ENCODE measurements at places on chromosomes 1 and 21. TPM values are rescaled to one million over a fixed set of nuclear protein-coding genes. Genes with fewer than 3 reads are reported as not detected.

The EEIG2 gene
- polyA plus RNA-seq = 4.9 TPM

The SLC1A7 gene
- 0.03 TPM for polyA plus RNA-seq

The SYPL2 gene
- 0.05 TPM for polyA plus RNA-seq

The RGS18 gene
- polyA plus RNA-seq = not detected

The TNFAIP8L2 gene
- not detected for polyA plus RNA-seq

The BCAR3 gene
- 35.8 TPM for polyA plus RNA-seq

The SLC6A9 gene
- 17.7 TPM for polyA plus RNA-seq

The CCDC27 gene
- polyA plus RNA-seq = not detected

The C8B gene
- polyA plus RNA-seq = not detected

The TRABD2B gene
- 0.29 TPM for polyA plus RNA-seq

The PTGFR gene
- not detected for polyA plus RNA-seq

The RPE65 gene
- polyA plus RNA-seq = not detected

The CA6 gene
- polyA plus RNA-seq = not detected

The ARHGEF16 gene
- 3.0 TPM for polyA plus RNA-seq

The TNFRSF14 gene
- polyA plus RNA-seq = 0.31 TPM

The OLIG2 gene
- not detected for polyA plus RNA-seq
